ENCODE measurements at places on chromosomes 16 and 17.

DNA sequence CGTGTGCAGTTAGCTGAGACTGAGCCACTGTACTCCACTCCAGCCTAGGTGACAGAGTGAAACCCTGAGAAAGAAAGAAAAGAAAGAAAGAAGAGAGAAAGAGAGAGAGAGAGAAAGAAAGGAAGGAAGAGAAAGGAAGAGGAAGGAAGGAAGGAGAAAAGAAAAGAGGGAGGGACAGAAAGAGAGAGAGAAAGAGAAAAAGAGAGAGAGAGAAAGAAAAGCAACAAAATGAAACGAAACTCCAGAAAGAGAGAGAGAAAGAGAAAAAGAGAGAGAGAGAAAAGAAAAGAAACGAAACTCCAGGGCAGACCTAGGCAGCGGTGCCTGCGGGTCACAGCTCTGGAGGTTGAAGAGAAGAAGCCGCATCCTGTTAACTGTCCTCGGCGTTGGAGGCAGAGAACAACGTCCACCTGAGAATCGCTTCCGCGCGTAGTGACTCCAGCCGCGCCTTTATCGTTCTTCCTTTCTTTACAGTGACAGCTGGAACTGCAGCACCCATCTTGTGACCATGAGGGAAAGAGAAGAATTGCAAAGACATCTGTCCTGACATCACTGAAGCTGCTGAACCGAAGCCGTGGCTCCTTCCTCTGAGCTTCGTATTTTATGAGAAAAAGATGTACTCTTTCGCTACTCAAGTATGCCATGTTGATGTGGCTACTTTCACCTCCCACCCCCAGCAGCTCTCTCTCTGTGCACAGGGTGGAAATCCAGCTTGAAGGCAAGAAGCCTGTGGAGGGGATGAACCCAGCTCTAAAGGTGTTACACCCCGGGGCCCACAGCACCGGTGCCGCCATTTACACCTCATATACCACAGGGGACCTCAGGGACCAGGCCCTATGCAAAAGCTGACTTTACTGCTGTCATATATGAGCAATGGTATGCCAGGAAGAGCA is 56.9 kb upstream of the DOC2B start:
- DNase-seq: peak; percentile 44

DNA sequence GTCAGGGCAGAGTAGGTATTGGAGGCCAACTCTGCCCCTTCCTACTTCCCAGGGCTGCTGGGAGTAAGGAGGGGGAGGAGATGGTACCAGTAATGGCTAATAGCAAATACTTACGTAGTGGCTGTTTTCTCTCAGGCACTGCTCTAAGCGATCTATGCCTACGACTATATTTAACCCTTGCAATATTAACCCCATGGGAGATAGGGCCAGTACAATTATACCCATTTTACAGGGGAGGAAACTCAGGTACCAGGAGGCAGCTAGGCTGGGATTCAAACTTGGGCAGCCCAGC is 50.6 kb downstream of the RMI2 start:
- DNase-seq: no peak

DNA sequence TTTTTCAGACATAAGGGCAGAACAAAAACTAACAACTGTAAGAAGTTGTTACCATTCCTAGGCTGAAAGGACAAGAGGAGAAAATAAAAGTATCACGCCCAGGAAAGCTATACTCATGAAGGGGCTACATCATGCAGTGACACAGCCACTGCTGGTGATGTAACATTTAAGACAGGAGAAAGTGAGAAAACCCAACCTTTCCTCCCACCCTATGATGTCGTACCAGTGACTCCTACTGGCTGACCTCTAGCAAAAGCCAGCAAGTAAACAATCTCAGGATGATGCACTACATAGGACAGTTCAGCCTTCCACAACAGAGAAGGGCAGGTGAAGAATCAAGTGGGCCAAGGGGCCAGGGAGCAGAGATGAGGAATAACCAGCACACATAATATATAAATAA is 14.0 kb upstream of the OR1E2 start:
- no peak for DNase-seq

DNA sequence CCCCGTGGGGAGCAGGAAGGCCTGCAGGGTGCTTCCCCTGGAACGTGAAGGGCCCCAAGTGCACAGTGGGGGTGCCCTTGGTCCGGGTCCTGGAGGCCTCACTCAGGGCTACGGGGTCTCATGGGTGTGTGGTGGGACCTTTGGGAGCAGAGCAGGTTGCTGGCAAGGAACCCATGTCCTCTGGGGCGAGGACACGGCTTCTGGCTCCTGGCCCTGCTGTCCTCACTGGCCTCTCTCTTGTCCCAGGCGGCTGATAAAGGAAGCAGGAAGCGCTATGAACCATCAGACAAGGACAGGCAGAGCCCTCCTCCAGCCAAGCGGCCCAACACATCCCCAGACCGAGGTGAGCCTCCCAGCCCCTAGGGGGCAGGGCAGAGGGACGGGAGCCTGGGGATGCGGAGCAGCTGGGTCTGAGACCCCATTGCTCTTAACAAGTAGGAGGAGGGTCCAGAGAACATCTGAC is 9.8 kb upstream of the IL17C start:
- no peak for DNase-seq

GRCh38 chr17:67052720-67053437 is 8.5 kb downstream of the CACNG1 start:
- no peak for DNase-seq

GRCh38 chr16:23282568-23282967 is 19.5 kb upstream of the SCNN1B start:
- DNase-seq: no peak

DNA sequence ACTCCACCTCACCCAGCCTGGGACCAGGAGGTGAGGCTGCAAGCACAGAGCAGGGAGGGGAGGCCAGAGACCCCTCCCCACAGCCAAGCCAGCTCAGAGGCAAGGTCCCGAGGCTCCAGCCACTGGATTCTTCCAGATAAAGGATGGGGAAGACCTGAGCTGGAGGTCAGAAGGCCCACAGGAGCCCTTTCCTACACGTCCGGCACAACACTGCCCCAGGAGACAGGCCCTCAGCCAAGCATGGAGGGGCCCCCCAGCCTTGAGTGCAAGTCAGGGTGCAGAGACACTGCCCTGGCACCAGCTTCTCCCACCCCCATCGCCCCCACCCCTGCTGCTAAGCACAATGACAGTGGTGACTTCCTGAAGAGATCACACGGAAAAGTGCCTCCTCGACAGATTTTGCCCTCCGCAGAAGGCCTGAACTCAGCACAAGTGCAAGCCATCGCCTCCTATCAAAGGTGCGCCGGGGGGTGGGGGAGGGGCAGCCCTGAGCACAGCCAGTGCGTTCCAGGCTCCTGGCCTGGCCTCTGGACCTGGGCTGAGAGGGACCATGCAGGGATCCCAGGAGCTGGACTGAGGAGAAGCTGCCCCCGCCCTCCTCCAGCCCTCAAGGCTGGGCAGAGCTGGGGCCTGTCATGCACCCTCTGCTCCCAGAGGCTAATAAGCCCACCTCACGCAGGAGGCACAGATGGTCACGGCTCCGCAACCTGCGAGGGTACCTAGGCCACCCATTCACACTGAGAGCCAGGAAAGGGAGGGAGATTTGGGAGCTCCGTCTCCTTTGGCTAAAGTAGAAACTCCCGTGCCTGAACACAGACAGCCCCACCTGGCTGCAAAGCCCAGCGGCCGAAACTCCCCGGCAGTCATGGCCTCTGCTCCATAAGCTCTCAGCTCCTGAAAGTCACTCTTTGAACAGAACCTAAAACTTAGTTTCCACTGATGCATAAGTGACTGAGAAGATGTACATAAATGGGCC is 2.7 kb downstream of the MAFG start:
- no peak for DNase-seq

- no peak for DNase-seq
These were observed 4.1 kb upstream of the FAAP100 start for GRCh38 chr17:81556175-81556691.

DNA sequence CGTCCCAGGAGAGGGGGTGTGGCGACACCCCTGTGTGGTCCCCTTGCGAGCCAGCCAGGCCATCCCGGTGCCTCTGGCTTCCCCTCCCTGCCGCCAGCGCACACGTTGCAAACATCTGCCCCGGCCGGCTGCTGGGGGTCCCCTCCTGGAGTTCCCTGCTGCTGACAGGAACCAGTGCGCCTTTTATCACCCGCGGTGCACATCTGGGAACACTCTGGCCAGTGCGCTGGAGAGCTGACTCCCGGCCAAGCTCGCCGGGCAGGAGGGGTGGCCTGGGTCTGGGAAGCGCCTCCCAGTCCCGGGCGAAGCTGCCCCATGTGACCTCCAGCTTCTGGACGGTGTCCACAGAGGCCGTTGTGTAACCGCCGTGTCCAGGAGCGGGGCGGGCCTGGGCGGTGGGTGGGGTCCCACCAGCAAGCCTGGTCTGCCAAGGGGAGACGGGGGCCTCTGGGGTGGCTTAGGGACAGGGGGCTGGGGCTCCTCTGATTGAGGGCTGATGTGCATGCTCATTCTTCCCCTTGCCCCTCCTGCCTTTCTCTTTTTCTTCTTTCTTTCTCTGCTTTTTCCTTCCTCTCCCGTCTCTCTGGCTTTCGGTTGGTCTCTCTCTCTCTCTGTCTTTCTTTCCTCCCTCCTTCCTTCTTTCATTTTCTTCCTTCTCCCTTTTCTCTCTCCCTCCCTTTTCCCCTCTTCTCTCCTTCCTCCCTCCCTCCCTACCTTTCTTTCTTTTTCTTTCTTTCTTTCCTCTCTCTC is 25.2 kb upstream of the CIBAR2 start:
- DNase-seq: peak; percentile 96

- no peak for DNase-seq
These were observed 17.9 kb downstream of the ZC3H18 start for GRCh38 chr16:88588148-88588547.

- DNase-seq: peak; percentile 49
These were observed 155.7 kb downstream of the CCDC182 start for GRCh38 chr17:57589151-57590034.

DNA sequence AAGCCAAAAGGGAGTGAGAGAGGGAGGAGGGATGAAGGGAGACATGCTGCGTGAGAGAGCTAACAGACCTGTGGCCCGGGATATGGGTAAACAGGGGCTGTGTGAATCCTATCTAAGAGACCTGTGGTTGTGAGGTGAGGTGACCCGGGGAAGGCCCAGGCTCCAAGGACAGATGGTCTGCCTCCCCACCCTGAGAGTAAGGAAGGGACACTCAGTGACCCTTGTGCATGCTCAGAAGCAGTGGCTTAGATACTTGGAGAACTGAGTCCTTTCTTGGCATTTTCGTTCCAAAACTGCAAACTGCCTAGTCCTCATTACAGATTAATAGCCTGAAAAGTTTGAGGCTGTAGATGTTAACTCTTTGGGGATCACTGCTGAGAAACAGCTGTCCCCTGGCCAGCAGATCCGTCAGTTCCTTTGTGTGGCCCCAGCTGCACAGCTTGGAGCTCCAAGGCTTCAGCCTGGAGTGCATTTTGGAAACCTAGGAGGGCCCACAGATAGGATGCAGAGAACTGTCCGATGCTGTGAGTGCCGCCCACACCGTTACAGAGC is 121.6 kb downstream of the SMG6 start:
- no peak for DNase-seq

- peak; percentile 68 for DNase-seq
These were observed at the start of gene FBXO39 for GRCh38 chr17:6775871-6776405. TSS of gene FBXO39 (plus strand) at chr17:6776215. CDS start at chr17:6779869, 3,654 bp downstream.

- no peak for DNase-seq
These were observed 21.1 kb upstream of the ZNF629 start for GRCh38 chr16:30808146-30808545.

- no peak for DNase-seq
These were observed 93.0 kb downstream of the SEC14L1 start for GRCh38 chr17:77233635-77234334.
